ENCODE measurements at places on chromosomes 13 and 19.
A peak's percentile ranks its signal among the peaks of the same experiment; 100 is the strongest.

GRCh38 chr19:16143399-16144215 is at the start of gene HSH2D:
HSH2D (plus strand) TSS chr19:16143685; CDS start chr19:16148751, 5,066 bp downstream.
- no peak for DNase-seq

DNA sequence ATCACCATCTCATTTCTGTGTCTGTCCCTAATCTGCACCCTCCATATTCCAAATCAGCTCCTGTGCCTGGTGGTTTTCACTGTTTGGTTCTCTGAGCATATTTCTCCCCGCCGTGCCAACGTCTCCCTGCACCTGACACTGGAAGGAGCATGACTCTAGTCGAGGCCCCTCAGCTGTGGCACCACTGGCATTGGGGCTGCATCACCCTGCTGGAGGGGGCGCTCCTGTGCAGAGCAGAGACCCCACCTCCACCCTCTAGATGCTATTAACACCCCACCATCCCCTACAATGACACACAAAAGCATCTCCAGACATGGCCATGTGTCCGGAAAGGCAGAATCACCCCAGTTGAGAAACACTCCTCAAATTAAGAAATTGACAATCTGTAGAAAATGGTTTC is 20.8 kb downstream of the ZSCAN5C start:
- no peak for DNase-seq

DNA sequence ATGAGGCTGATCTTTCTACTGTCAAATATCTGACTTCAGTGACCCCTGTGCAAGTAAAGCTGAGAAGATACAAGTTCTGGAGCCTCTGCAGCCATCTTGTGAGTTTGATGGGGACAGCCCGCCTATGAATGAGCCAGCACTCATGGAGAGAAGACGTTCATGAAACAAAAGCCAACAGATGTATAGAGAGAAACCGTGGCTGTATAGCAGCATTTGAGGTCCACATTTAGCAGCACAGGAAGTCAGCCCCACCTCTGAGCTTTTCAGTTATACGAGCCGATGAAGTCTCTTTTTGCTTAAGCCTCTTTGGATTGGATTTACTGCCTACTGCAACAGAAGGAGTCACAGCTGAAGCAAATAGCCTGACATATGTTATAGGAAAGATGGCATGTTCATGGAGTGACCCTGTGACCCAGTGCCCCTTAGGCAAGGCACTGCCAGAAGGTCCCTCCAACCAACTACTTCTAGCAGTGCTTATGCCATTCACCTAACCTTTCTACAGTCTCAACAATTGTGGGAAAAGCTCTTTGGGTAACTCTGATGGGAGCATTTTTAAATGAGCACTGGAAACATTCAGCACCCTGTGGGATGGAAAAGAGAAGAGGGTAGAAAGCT is 3.5 kb upstream of the DLEU7 start:
- DNase-seq: no peak

DNA sequence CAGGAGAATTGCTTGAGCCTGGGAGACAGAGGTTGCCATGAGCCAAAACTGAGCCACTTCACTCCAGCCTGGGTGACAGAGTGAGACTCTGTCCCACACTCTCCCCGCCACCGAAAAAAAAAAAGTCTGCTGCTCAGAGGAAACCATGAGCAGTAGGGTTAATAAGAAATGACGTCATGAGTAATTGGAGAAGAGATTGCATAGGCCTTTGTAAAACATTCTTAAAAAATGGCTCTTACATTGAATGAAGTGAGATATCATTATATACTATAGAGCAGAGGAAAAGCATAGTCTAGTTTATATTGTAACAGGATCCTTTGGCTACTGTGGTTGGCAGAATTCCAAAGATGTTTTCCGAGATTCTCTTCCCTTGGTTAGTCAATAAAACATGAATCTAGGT is 228.2 kb downstream of the PCDH20 start:
- DNase-seq: no peak

DNA sequence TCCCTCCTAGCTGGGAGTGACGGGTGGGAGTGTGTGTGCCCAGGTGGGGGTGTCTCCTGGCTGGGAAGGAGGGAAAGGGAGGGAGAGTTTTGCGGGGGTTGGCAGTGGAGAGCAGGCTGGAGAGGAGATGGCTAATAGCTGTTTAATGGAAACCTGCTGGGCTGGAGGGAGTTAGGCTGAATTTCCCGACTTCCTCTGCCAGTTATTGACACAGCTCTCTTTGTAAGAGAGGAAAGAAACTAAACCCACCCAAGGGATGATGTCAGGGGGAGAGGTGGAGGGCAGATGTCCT is 10.2 kb upstream of the ILF3 start:
- peak; percentile 26 for DNase-seq

DNA sequence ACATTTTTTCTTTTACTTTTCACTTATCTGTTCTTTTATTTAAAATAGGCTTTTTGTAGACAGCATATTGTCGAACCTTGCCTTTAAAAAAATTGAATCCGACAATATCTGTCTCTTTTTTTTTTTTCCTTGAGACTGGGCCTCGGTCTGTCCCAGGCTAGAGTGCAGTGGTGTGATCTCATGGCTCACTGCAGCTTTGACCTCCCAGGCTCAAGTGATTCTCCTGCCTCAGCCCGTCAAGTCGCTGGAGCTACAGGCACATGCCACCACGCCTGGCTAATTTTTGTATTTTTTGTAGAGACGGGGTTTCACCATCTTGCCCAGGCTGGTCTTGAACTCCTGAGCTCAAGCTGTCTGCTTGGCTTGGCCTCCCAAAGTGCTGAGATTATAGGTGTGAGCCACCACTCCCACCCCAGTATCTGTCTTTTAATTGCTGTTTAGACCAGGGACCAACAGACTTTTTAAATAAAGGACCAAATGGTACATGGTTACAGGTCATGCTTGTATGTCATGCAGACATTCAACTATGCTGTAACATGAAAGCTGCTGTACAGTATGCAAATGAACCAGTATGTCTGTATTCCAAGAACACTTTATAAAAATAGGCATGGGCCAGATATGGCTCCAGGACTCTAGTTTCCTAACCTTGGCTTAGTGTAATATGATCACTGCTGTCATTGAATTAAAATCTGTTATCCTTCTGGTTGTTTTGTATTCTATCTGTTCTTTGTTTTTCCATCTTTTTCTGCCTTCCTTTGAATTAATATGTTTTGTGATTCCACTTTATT is 80.3 kb downstream of the GJA3 start:
- DNase-seq: no peak

DNA sequence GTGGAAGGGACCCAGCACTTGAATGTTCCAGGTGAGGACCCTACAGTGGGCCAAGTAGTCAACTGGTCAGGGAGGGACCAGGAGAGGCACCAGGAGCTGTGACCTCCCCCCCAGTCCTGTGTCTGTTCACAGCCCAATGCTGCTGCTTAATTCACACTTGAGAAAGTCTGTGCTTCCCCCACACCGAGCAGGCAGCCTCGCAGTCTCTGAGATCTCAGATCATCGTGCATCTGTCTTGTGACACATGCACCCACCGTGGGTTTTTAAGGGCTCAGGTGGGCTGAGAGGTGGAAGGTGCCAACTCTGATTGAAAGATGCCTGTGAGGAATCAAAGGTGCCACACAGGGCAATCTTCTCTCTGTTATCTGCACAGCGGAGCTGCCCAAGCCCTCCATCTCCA is 6.2 kb downstream of the CEACAM5 start:
- DNase-seq: no peak

- DNase-seq: no peak
Measured at GRCh38 chr19:585551-586110, 4.0 kb upstream of the HCN2 start.

- DNase-seq: no peak
Measured at GRCh38 chr13:106942563-106942962, 374.6 kb upstream of the ARGLU1 start.

DNA sequence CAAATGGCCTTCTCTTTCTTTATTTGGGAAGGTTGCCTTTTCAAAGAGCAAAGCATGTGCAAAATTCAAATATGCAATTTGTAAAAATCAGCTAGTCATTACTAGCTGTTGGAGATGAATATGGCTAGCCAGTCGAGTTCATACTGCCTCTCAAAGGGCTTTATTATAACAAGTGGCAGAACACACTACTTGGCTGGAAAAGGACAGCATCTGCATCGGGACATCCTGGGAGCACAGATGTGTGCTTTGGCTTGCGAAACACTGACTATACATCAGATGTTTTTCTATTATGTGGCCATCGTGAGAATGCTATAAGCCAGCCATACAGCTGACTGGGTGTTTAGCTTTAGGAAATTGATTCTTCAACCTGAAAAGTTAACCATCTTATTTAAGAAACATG is 424.2 kb downstream of the KCTD12 start:
- peak; percentile 29 for DNase-seq

GRCh38 chr19:46828484-46828883 is 22.2 kb downstream of the AP2S1 start:
- DNase-seq: no peak

- DNase-seq: no peak
Measured at GRCh38 chr19:47241919-47242577, 11.0 kb upstream of the BBC3 start.

DNA sequence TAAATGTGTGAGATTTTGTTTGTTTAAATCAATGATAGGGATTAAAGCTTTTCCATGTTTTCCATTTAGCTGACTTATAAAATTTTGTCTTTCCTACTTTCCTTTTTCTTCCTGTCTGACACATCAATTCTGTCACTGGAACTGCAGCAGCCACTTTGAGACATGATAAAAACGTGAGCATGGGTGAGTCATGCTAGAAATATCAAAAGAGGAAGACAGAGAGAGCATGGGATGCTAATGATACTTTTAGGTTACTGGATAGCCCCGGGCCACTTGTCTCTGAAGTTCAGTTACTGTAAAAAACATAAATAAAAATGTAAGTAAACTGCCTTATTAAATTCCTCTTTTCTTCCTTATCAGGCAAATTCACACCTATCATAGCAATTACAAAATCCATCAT is 1332.0 kb upstream of the PCDH20 start:
- no peak for DNase-seq

GRCh38 chr19:50556282-50557008 is 11.8 kb downstream of the LRRC4B start:
- DNase-seq: peak; percentile 30

DNA sequence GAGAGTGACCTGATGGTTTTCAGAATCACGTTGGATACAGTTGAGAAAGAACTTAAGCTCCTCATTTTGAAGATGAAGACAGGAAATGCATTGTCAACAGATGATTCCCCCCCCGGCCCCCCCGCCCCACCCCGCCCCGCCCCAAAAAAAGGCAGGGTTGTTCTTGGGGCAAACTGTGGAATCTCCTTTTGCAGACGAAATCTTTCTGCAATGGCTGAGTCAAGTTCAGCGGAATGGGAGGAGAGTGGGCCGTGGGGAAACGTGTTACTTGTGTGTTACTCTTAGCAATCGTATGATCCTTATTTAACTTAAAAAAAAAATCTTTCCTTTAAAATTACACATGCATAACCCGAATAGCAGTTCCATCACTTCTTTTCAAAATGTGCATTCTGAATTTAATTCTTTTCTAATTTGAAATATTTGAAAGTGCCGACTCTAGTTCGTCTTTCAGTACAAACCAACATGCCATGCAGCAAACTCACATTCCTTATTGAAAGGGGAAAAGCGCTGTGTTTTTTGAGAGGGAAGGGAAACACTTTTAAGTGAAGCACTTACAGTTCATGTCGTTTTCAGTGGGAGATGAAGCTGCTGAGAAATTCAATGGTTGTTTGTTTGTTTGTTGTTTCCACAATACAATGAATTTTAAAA is 348.5 kb upstream of the ARGLU1 start:
- DNase-seq: no peak

DNA sequence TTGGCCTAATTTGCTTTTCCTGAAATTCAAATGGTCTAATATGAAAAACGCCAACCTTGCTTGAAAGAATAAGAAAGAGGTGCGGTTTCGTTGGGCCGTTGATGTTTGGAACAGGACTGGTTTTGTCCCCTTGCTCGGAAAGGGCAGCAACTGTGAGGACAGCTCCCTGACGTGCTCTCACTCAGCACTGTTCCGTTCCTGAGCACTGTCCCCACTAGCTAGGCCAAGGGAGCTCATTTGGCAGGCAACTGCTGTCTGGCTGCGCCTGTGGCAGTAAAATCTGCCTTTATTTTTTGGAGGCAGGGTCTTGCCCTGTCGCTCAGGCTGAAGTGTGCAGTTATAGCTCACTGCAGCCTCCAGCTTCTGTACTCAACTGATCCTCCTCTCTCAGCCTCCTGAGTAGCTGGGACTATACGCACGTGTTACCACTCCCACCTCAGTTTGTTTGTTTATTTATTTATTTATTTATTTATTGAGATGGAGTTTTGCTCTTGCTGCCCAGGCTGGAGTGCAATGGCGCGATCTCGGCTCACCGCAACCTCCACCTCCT is 4.5 kb downstream of the LDLR start:
- no peak for DNase-seq

GRCh38 chr19:55116859-55117662 is at the start of gene PPP1R12C:
PPP1R12C (minus strand) TSS chr19:55117637; CDS start chr19:55117543, 94 bp downstream.
- DNase-seq: no peak

GRCh38 chr13:83563499-83563898 is 318.8 kb downstream of the SLITRK1 start:
- no peak for DNase-seq

DNA sequence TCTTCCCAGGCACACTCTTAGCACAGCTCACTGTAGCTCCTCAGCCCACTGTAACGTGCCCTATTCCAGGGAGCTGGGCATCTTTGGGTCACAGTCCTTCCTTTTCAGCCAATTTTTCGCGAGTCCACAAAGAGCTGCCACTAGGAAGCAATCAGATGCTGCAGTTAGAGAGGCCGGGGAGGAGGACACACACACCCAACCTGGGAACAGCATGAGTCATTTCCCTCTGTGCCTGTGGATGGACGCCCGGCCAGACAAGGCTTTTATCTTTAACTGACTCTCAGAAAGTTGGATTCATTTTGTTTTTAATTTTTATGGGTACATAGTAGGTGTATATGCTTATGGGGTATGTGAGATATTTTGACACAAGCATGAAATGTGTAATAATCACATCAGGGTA is 918.6 kb downstream of the UQCRFS1 start:
- DNase-seq: no peak

DNA sequence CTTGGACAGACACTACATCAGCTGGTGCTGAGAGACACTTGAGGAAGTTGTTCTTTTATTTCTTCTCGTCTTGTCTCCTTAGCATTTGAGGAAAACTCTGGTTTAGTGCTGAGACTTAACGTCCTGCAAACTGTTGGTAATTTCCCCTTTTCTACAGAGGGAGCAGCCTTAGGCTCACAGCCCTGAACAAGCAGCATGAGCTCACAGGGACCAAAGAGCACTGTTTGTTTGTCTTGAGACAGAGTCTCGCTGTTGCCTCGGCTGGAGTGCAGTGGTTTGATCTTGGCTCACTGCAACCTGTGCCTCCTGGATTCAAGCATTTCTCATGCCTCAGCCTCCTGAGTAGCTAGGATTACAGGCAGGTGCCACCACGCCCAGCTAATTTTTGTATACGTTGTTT is 5.5 kb downstream of the ZNF805 start:
- DNase-seq: no peak

DNA sequence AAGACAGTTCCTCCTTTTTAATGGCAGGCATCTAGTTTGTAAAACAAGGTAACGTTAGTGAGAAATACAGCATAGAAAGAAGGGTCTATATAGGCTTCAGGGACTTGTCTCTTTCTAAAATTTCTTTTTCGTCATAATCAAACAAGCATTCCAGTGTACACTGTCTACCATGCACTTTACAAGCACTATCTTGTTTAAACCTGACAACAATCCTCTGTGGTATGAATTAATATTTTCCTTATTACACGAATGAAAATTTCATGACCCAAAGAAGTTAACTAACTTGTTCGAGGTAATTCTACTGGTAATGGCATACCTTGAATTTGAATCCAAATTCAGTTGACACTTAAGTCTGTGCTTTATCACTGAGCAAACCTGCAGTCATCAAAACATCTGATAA is 399.7 kb upstream of the NBEA start:
- no peak for DNase-seq

- peak; percentile 13 for DNase-seq
Measured at GRCh38 chr13:27868641-27869435, 51.0 kb upstream of the PDX1 start.

GRCh38 chr13:91986761-91987483 is 588.5 kb downstream of the GPC5 start:
- DNase-seq: no peak
